ENCODE measurements at places on chromosomes 4 and X.

- DNase-seq = no peak
These were observed 200.2 kb downstream of the CPEB2 start for GRCh38 chr4:15202481-15202880.

GRCh38 chrX:13659063-13659462 lies 6.1 kb downstream of the TCEANC start:
- DNase-seq = no peak

- peak; percentile 61 for DNase-seq
These were observed 92.5 kb upstream of the TEX13D start for GRCh38 chrX:124239911-124240310.

DNA sequence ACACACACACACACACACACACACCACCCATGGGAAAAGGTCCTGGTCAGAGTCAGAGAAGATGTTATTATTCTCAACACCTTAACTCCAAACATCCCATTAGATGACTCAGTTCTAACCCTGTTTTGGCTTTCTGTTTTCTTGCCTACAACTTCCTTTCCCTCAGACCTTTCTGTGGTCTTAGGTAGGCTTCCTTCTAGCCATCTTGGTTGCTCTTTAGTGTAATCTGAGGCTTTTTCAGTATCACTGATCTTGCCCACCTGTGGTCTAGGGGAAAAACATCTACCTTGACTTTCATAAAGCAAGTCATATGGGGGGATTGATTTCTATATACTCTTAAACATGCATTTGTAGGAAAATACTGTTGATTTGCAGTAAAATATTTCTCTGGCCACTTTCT lies 56.9 kb downstream of the ATG4A start:
- DNase-seq = peak; percentile 10

DNA sequence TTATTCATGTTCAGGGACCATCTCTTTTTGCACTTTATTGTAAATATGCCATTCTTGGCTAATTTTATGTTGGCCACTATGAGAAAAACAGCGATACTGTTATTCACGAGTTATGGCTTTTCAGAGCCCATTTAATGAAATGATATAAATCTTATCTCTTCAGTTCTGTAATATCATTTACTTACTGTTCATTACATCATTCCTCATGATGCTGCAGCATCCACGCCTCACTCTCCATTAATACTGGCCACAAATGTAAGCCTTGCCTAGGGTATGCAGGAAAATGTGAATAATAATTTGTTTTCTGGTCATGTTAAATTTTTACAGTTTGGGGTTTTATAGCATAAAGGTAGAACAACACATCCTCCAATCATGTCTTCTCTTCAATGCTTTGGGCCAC lies 639.6 kb downstream of the SMARCA1 start:
- no peak for DNase-seq

GRCh38 chrX:100948557-100948956 lies 19.8 kb upstream of the XKRX start:
- DNase-seq = no peak

GRCh38 chrX:12973561-12974304 lies 1.2 kb upstream of the TMSB4X start:
- DNase-seq = peak; percentile 66

GRCh38 chr4:53377319-53378170 lies at the start of gene FIP1L1:
TSS of gene FIP1L1 (plus strand) at chr4:53377641. CDS start at chr4:53377839, 198 bp downstream.
- DNase-seq = peak; percentile 97

DNA sequence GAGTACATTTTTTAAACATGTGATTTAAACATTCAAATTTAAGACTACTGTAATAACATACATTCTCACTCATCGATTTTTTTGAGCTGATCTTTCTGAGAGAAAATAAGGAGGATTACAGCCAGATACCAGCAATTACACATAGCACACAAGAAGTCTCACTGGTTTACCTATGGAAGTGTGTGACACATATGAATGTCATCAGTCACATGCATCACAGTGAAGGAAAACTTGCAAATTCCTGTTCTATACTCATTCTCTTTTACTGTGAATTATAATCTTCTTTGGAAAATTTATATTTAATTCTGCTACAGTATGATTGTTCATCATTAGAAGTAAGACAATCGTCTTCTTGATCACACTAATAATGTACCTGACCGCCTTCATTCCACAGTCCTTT lies 21.3 kb upstream of the BMP2K start:
- no peak for DNase-seq

- DNase-seq = peak; percentile 94
These were observed 27.2 kb downstream of the NOP14 start for GRCh38 chr4:2935762-2936743.

- DNase-seq = no peak
These were observed 3.1 kb upstream of the CYSLTR1 start for GRCh38 chrX:78330540-78330939.

DNA sequence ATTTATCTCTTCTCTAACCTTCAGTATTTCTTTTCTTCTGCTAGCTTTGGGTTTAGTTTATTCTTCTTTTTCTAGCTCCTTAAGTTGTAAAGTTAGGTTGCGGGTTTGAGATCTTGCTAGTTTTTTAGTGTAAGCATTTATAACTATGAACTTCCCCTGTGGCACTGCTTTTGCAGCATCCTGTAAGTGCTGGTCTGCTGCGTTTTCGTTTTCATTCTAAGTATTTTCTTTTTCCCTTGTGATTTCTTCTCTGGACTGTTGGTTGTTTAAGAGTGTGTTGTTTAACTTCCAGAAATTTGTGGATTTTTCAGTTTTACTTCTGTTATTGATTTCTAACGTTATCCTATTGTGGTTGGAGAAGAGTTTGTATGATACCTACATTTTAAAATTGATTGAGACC lies 11.0 kb upstream of the CTBP1 start:
- no peak for DNase-seq

- DNase-seq = no peak
These were observed 255.9 kb upstream of the TET2 start for GRCh38 chr4:104890598-104891275.

GRCh38 chrX:9195199-9195880 lies 161.4 kb upstream of the FAM9B start:
- DNase-seq = no peak

DNA sequence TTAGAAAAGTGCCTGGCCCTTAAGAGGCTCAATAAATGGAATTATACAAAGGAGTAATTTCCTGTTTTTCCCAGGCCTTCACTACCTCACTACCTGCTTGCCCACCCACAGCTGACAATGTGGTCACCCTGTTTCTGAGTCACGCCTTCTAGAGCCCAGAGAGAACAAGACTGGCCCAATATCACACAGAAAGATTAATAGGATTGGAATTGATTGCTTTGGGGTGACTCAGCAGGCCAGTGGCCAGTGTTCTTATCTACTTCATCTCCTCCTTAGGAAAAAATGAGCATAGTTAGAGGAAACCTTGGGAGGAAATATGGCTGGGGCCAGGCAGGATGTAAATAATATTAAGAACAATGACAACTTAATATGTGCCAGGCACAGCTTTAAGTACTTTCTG lies 4.5 kb upstream of the FGF16 start:
- DNase-seq = no peak

DNA sequence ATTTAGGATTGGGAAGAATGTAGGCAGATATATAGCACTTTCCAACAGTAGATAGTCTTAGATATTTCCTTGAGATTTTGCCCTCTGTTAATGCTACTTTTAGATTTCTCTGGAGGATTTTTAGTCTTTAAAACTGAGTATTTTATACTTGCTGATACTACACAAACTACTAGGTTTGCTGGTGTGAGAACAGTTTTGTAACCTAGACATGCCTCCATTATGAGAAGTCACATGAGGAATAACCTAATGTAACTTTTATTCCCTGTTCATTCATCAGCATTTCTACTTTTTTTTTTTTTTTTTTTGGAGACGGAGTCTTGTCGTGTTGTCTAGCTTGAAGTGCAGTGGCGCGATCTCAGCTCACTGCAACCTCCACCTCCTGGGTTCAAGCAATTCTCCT lies 137.2 kb downstream of the RAPGEF2 start:
- DNase-seq = no peak

DNA sequence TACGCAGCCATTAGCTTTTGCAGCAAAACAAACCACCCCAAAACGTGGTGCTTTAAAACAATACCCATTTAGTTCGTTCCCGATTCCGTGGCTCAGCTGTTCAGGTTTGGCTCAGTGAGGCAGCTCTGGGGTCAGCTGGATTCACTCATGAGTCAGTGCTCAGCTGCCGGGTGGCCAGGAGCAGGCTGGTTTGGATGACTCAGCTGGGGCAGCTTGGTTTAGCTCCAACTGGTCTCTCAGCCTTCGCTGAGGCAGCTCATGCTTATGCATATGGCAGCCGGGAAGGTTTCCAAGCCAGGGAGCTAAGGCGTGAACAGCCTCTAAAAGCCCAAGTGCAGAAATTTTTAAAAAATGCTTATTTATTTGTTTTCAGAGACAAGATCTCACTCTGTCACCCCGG lies 13.3 kb upstream of the CD99 start:
- no peak for DNase-seq

DNA sequence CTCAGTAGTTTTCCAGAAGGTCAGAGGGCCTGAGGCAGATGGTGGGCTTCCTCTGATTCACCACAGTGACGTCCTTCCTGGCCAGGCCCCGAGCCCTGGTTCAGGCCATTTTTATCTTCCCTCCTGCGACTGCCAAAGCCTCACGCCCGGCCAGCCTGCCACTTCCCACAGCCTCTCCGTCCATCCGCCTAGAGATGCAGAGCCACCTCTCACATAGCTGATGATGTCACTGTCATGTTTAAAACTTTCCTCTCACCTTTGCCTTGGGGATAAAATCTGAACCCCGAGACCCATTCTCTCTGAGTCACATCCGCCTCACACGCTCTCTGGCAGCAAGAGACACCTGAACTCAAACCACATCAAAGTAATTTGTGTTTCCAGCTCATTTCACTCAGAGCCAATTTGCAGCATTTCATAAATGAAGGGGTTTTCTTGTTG lies 175.3 kb downstream of the QDPR start:
- DNase-seq = peak; percentile 87

- no peak for DNase-seq
These were observed 7.5 kb downstream of the YY2 start for GRCh38 chrX:21863241-21863640.

DNA sequence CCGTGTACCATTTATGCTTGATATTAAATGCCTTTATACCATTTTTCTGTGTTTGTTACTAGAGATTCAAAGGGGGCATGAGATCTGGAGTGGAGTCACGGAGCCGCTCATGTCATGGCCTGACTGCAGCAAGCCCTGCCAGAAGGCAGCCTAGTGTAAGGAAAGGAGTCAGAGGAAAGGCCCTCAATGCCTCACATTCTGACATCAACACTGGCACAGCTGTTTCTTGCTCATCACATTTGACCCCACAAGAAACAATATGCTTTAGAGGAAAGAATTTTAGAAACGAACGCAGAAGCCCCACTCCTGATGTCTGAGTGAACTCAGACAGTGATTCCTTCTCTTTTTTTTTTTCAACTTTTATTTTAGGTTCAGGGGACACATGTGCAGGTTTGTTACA lies 322.4 kb upstream of the CPEB2 start:
- no peak for DNase-seq

DNA sequence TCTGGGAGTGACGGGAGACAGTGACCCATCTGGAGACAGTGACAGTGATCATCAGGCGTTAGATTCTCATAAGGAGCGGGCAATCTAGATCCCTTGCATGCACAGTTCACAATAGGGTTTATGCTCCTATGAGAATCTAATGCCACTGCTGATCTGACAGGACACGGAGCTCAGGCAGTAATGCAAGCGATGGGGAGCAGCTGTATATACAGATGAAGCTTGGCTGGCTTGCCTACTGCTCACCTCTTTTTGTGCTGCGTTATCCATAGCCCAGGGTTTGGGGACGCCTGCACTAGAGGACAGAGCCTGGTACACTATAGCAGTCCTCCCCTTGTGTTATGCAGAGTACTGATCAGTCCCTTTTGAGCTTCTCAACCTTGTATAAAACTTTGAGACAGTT lies 23.5 kb downstream of the NFKB1 start:
- no peak for DNase-seq
